ENCODE measurements at places on chromosomes 7 and 10. TPM values are rescaled to one million over a fixed set of nuclear protein-coding genes. Genes with fewer than 3 reads are reported as not detected.
A peak's percentile ranks its signal among the peaks of the same experiment; 100 is the strongest.

Gene ITGA8
- total RNA-seq = 58.6 TPM

Gene LIPM
- total RNA-seq = not detected

DNA sequence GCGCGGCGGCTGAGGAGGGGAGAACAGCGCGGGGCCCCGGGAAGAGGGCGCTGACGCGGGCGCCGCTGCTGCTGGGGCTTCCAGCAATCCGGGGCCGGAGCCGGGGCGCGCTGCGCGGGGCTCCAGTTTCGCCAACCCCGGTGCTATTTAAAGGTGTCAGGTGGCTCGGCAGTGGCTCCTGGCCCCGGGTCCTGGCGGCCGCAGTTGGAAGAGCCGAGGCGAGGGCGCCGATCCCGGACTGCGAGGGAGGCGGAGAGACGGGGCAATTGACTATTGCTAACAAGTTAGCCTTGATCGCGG, 347 bp downstream of the LBX1 start:
- no peak for DNase-seq

DNA sequence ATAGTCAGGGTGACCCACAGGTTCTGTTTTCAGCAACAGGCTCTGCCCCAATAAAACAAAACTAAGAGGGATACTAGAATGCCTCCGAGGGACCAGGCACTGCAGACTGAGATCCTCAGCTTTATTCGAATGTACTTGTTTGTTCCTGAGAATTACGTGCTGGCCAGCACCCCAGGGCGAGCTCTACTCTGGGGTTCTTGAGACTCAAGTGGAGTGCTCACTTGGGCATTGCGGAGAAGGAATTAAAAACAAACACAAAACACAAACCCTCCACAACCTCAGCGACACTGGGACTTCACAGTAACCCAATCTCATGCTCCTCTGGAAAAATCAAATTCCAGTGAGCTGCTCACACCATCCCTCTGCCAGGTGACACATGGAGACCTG, 250.7 kb downstream of the TNS3 start:
- DNase-seq = no peak

- DNase-seq = no peak
These were observed 191.3 kb upstream of the ZNF32 start for GRCh38 chr10:43839973-43840372.

DNA sequence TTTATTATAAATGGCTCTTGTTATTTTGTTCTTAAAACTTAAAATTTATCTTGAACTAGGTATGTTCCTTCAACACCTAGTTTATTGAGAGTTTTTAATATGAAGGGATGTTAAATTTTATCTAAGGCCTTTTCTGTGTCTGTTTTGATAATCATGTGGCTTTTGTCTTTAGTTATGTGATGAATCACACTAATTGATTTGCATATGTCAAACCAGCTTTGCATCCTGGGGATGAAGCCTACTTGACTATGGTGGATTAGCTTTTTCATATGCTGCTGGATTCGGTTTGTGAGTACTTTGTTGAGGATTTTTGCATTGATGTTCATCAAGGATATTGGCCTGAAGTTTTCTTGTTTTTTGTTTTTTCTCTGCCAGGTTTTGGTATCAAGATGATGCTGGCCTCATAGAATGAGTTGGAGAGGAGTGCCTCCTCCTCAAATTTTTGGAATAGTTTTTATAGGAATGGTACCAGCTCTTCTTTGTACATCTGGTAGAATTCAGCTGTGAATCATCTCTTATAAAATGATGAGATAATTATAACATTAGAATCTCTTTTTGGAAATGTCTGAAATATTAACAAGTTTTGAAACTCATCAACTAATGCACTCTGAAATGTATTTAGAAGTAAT, 78.7 kb upstream of the AGR3 start:
- DNase-seq = no peak

DNA sequence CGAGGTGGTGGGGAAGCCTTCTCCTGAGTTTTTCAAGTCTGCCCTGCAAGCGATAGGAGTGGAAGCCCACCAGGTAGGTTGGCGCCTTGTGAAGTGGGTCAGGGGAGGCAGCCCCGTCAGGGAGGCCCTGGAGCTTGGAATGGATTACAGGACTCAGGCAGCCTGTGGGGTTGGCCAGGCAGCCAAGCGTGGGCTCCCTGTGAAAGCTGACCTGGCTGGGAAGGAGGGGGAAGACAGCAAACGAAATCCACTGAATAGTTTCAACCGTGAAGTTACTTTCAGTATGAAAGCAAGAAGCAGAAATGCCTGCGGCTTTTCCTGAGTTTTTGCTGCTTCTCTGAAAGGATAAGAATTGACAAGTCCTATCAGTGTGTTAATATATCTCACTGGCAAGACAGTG, 36.4 kb downstream of the LHPP start:
- DNase-seq = no peak

GRCh38 chr10:123551259-123551658, 114.9 kb upstream of the GPR26 start:
- DNase-seq = peak; percentile 34

Data from ureter (tissue), 1 donor.